ENCODE measurements at places on chromosomes 2 and 18.

DNA sequence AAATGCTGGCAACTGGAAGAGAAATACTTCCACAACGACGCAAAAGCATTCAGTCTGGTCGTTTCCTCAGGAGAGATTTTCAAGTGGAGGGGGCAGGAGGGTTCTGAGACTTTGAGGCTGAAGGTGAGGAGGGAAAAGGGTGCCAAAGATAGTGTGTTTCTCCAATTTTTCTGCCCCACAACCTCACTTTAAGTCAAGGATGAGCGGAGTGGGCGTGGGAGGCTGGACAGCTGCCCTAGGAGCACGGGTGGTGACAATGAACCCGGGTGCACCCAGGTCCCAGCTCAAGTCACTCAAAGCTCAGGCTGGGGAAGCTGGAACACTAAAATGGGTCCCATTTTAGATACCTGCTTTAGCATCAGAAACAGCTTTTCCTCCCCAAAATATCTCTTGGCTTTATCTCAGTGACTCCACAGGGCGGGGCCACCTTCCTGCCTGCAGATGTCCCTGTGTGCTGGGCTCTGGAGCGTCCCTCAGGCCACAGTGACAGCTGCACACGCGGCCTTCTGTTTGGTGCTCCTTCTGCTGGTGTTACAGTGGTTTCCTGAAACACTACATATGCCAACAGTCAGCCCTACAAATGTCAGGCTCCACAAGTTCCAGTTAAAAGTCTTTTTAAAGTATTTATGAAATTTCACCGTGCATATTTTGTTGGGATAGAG lies 1.4 kb upstream of the MBP start:
- H3K27ac ChIP-seq: peak overlapping the region; percentile 96
- no peak overlapping the region for H3K4me3 ChIP-seq
- no peak for DNase-seq
- H3K4me1 ChIP-seq: peaks cover 27% of the 10 kb centered on the region
- H3K27me3 ChIP-seq: no peaks in the 10 kb centered on the region
- no peaks in the 10 kb centered on the region for H3K36me3 ChIP-seq

GRCh38 chr2:170162271-170162632 lies 15.7 kb upstream of the MYO3B start:
- H3K27ac ChIP-seq: no peak overlapping the region
- H3K36me3 ChIP-seq: no peaks in the 10 kb centered on the region
- H3K27me3 ChIP-seq: no peaks in the 10 kb centered on the region
- no peaks in the 10 kb centered on the region for H3K4me1 ChIP-seq
- no peak overlapping the region for H3K4me3 ChIP-seq

GRCh38 chr18:74063023-74063422 lies 84.6 kb downstream of the FBXO15 start:
- DNase-seq: no peak
- no peaks in the 10 kb centered on the region for H3K4me1 ChIP-seq
- no peak overlapping the region for H3K27ac ChIP-seq
- no peaks in the 10 kb centered on the region for H3K27me3 ChIP-seq
- no peak overlapping the region for H3K4me3 ChIP-seq

- DNase-seq: no peak
- no peaks in the 10 kb centered on the region for H3K4me1 ChIP-seq
- no peak overlapping the region for H3K4me3 ChIP-seq
- no peaks in the 10 kb centered on the region for H3K27me3 ChIP-seq
- H3K36me3 ChIP-seq: no peaks in the 10 kb centered on the region
These were observed 204.2 kb upstream of the CELF4 start for GRCh38 chr18:37769826-37770225.

GRCh38 chr18:26487437-26487836 lies 60.9 kb downstream of the KCTD1 start:
- no peaks in the 10 kb centered on the region for H3K36me3 ChIP-seq
- no peaks in the 10 kb centered on the region for H3K27me3 ChIP-seq
- DNase-seq: no peak

DNA sequence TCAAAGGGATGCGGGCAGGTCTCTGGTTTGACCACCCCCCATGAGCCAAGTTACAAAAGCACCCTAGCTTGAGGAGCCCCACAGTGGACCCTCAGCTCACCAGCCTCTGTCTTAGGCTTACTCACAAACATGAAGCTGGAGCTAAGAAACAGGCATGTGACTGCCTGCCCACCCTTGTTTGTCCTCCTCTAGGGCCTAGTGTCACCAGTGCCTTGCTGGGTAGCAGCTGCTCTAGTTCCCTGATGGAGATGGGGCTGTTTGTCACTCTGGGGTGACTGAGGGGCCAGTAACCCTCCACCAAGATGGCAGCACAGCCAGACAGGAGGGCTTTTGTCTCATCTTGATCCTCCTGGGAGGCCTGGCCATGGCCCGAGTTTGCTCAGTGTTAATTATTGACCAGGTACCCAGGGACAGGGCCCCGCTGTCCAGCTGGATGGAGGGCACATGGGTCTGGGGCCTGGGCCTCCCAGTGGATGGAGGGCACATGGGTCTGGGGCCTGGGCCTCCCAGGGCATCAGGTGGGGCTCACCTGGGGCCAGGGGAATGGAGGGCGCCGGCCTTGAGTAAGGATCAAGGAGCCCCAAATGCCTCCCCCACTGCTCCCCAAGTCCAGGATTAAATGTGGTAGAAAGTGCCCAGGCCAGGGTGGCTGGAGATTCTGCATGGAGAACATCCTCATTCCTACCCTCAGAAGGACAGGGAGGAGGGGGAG lies 185.9 kb upstream of the HAAO start:
- DNase-seq: no peak
- H3K27ac ChIP-seq: no peak overlapping the region
- no peak overlapping the region for H3K4me3 ChIP-seq
- H3K36me3 ChIP-seq: no peaks in the 10 kb centered on the region

Data from upper lobe of left lung (tissue), 6 donors.